ENCODE measurements at places on chromosomes 6 and 20.

DNA sequence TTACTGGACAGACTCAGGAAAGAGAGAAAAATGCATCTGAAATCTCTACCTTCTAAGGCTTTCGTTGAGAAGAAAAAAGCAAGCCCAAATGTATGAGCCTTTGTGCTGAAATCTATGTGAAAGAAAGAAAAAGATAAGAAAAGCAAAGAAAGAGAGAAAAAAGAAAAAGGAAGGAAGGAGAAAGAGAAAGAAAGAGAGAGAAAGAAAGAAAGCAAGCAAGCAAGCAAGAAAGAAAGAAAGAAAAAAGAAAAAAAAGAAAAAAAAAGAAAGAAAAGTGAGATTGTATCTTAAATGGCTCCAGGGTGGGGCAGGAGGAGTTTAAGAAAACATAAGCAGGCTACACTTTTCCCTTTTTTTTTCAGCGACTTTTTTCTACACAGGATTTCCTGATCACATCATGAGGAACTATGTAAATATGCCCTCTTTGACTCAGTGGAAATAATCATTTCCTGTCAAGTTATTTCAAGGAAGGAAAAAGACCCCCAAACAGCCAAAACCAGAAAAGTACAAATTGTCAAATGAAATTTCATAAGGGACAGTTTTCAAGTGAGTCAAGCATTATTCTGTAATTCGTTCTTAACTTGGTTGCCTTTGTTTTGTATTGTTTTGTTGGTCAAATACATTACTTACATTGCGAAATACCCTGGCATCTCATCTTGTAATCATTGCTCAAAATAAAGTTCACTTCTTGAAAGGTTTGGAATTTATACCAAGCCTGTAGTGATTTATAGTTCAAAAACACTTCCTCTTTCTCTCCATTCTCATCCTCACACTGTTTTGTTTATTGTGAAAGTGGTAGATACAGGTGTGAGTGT, 79.5 kb upstream of the RNF217 start:
- peak; percentile 70 for DNase-seq

DNA sequence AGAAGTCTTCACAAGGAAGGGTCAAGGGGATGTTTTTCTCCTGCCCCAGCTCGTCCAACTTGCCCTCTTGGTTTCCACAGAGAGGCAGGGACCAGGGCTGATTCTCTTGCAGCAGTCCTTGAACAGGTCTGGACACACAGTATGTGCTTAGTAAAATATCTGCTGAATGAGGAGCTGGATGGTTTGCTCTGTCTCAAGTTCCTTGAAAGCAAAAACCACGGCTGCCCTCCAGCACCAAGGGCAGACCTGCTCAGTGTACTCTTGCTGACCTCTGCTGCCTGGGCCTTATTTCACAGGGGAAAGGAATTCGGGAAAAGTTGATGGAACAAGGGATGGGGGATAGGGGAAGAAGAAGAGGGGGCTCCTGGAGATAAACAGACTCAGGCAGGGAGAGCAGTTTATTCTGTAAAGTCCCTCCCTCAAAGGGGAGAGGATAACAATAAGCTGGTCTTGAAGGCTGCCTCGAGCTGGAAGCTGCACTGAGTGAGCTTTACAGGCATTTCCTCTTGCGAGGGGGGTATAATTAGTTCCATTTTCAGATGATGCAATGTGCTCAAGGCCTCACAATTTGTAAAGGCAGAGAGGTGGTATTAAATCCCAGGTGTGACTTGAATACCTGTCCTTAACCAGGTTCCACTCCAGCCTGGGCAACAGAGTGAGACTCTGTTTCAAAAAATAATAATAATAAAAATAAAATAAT, 10.3 kb downstream of the KCNK5 start:
- DNase-seq, result no peak

DNA sequence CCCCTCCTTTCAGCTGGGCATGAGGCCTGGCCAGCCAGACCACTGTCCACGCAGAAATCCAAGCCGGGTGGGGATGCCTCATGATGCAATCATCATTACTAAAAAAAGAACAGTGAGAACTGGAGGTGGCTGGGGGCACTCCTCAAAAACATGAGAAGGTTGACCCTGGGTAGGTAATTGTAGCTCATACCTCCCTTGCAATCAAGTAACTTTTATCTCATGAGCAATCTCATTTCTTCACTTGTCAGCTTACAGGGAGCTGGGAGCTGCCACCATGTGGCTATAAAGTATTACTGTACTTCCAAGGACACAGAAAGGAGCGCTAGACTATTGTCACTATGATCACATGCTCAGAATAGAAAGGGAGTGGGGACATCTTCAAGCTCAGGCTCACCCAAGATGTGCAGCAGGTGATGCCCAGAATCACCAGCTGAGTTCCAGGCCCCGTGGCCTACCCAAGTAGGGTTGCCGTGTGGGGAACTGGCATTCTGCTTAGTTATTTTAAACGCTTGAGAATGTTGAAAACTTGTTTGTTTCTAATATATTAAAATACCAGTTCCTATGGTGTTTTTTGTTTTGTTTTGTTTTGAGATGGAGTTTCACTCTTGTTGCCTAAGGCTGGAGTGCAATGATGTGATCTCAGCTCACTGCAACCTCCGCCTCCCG, 3.0 kb upstream of the CDH26 start:
- DNase-seq, result peak; percentile 31

DNA sequence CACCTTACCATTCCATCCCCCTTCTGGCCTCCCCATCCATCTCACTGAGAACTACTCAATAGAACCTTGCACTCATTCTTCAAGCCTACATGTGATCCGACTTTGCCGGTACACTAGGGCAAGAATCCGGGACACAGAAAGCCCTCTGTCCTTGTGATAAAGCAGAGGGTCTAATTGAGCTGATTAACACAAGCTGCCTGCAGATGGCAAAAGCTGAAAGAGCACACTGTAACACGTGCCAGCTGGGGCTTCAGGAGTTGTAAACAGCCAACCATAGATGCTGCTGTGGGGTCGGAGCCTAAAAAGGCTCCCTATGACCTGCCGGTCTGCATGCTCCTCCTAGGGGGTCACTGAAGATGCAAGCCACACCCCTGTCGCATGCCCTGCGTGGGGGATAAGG, 124.1 kb downstream of the RNF144B start:
- no peak for DNase-seq

DNA sequence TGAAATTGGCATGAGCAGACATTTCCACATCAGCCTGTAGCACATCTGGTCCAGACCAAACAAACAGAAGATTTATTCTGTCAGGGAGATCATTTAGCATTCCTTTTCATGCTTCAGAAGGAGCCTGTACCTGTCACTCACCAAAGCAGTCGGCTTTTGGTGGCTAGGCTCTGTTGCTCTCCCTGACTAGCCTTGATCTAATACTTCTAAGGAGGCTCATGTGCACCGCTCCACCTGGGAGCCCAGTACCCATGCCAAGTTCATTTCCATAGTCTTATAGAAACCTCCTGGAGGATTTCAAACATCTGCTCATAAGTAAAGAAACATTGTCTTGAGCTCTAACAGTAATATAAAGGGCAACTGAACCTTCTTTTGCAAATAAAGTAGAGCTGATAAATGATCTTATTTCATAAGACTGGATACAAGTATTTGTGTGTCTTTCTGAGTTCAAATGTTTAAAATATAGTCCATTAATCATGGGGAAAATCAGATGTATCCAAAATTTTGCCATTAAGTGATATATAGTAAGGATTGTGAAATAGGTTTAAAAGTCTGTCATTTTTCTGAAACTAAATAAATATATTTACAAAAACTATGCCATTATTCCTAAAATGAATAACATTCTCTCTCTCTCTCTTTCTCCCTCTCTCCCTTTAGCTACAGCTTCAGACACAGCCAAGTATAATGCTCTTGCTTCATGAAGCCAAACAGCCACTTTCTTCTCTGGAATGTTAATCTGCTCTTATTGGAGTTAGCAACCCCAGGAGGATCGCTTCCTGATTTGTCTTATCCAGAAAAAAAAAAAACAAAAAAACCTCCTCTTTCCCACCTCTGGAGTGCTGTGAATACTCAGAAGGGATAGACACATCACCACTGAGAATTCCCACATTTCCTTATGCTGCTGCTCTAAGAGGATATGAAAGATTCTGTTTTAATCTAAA, 192.7 kb upstream of the TFAP2D start:
- DNase-seq, result no peak

DNA sequence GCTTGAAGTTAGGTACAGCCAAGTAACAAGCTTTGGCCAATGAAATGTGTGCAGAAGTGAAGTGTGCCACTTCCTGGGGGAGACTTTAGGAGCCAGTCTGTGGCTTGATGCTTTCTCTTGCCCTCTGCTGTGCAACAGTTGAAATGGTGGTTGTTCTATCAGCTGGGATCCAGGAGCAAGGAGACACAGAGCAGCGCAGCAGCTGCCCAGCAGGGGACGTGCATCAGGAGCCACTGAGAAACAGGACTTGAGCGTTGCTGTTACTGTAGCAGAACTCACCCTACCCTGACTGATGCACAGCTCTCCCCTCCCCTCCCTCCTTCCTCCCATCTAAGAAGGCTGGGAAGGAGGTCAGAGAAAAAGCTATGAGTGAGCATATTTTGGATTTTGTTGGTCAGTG, 18.9 kb upstream of the CCN5 start:
- no peak for DNase-seq

DNA sequence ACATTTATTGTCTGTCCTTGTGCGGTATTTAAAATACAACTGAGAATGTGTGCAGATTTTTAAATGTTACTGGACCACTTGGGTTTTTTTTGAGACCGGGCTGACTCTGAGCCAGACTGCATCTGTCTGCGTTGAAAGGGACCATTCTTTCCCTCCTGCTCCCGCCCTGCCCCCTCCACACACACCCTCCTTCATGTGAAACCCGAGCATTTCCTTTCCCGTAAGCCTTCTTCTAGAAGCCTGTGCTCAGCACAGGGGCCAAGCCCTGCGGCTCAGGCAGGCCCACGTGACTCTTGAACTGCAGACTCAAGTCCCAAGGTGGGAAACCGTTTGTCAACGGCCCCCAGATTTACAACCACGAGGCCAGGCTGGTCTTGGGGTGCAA, 82.7 kb upstream of the FOXC1 start:
- DNase-seq, result no peak

GRCh38 chr6:145960918-145961589, 3.1 kb downstream of the SHPRH start:
- no peak for DNase-seq

DNA sequence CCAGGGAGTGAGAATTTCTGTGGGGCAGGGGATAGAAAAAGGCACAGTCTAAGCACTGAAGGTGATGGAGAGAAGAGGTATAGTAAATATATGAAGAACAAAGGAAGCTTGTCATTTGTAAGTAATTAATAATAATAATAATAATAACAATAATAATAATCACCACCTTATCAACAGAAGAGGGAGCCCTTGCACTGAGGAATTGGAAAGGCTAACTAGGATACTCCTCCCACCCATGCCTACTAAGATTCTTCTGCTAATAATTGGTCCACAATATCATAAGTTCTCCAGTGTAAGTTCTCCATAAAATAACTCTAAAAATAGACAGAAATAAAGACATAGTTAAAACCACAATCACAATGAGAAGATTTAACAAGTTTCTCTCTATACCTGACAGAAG, 912 bp upstream of the OR12D3 start:
- peak; percentile 44 for DNase-seq

DNA sequence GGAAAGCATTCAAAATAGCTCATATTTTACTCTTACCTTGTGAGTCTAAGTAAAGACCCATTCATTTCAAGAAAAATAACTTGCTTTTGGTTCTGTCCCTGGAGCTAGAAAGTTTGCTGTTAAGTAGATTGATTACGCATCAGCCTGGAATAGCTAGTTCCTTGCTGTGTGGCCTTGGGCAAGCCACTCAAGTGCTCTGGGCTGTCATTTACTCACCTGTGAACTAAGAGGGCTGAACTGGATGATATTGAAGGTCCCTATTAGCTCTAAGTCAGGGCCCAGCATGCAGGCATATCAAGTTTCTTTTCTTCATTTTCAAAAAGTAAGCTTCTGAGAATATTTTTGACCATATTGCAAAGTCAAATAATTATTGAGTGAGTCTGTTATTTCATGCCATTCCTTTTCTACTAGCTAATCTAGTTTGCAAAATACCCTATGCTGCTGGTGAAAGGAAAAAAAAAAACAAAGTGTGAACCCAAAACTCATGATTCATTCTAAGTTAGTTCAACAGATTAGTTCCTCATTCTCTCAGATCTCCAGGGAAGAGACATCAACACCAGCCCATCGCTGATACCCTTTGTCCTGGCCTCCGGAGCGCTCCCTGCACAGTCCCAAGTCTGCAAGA, 106.5 kb upstream of the GMDS start:
- no peak for DNase-seq

GRCh38 chr6:86789779-86790411, 147.4 kb upstream of the HTR1E start:
- DNase-seq, result no peak

- no peak for DNase-seq
Measured at GRCh38 chr20:25066386-25066785, 8.4 kb upstream of the ACSS1 start.

DNA sequence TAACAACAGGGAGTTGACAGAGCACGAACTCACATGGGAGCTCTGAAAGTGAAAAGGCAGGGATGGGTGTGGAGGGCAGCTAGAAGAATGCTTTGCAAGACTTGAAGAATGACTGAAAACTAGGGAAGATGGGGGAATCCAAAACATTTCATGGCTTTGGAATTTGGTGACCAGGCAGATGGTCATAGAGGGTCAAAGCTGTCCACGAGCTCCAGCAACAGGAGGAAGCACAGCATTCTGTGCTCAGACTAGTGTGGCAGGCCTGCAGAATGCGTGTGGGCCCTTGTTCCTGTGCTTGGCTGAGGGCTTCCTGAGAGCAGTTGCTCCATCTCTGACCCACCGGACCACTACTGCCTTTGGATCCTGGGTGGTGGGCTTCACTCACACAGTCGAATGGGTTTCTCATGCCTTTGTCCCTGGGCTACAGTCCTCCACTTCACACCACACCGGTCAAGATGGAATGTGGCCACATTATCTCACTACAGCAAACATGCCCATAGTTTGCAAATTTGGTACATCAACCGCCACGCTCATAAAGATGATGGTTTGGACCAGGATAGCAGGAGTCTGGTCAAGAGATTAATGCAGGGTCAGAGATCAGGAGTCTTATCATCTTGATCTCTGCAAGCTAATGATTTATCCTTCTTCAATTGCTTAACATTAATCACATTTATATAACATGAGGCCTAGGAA, 100.7 kb downstream of the SGK1 start:
- no peak for DNase-seq

GRCh38 chr20:33474963-33475362, 14.9 kb upstream of the CBFA2T2 start:
- no peak for DNase-seq

DNA sequence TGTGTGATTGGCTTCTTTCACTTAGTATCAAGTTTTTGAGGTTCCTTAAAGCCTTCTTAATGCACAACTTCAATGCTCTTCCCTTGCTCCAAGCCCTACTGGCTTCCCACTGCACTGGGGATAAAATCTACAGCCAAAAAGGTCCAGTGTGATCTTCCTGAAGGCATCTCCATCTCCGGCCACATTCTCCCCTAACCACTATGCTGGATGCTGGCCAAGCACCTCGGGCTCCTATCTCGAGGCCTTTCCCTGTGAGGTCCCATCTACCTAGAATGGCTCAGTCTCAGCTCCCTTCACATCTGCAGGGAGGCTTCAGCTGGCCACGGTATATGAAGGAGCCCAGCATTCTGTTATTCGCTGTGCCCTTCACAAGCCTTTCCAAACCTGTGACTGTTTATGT, 48.1 kb downstream of the CNKSR3 start:
- DNase-seq, result no peak

Data from lung microvascular endothelial cell (primary cell).